ENCODE measurements at places on chromosomes 11 and 22. TPM values are rescaled to one million over a fixed set of nuclear protein-coding genes. Genes with fewer than 3 reads are reported as not detected.
A peak's percentile ranks its signal among the peaks of the same experiment; 100 is the strongest.

- no peak for DNase-seq
Measured at GRCh38 chr11:33769542-33769941, 4.8 kb downstream of the FBXO3 start.

DNA sequence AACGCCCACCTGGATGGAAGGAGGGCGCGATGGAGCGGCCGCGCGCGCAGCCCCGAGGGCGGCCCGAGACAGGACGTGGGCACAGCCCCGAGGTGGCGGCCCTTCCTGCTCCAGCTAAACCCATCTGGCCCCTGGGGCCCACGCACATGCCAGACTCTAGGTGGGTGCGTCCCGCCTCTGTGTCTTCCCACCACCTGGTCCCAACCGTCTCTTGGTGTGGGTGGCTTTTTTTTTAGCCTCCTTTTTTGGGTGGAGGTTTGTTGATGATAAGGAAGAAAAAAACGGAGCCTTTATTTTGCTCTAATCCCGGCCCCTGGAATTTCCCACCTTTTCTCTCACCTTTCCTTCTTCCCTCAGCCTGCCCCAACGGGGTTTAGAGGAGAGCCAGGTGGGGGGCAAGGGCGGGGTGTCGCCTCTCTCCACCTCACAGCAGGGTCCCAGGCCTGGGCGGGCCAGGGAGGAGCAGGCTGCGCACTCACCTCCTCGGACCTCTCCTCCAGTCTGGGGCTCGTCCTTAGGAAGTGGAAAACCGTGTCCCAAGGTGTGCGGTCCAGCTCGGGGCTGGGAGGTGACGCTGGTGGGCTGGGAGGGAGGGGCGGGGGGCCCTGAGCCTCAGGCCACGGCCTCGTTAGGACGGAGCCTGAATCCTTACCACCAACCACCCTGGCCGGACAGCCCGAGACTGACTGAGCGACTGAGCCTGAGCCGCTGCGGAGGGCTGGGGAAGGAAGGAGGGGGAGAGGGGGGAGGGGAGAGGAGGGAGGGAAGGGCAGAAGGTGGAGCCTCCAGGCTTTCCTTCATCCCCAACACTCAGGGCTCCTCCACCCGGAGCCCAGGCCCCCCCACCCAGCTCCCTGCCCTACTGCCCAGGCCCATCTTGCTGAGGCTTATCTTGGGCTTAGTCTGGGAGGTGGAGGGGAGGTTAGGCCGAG lies at the start of gene SOX10:
SOX10 (minus strand) TSS at position 696 of the 932 bp plus-strand sequence. CDS start 771 bp downstream, outside the sequence.
- DNase-seq, result no peak

GRCh38 chr22:37870273-37870672 lies 21.1 kb downstream of the EIF3L start:
- DNase-seq, result no peak

- DNase-seq, result no peak
Measured at GRCh38 chr22:19942157-19943081, 801 bp upstream of the TXNRD2 start.

GRCh38 chr22:49894322-49895054 lies 23.8 kb downstream of the ALG12 start:
- DNase-seq, result no peak

GRCh38 chr11:85718991-85719807 lies 33.2 kb upstream of the CCDC89 start:
- DNase-seq, result peak; percentile 99

- DNase-seq, result no peak
Measured at GRCh38 chr11:65898656-65899355, 1.4 kb downstream of the FOSL1 start.

GRCh38 chr22:43928468-43928867 lies 4.9 kb downstream of the PNPLA3 start:
- DNase-seq, result no peak

GRCh38 chr11:17531071-17531600 lies 13.1 kb downstream of the USH1C start:
- no peak for DNase-seq

DNA sequence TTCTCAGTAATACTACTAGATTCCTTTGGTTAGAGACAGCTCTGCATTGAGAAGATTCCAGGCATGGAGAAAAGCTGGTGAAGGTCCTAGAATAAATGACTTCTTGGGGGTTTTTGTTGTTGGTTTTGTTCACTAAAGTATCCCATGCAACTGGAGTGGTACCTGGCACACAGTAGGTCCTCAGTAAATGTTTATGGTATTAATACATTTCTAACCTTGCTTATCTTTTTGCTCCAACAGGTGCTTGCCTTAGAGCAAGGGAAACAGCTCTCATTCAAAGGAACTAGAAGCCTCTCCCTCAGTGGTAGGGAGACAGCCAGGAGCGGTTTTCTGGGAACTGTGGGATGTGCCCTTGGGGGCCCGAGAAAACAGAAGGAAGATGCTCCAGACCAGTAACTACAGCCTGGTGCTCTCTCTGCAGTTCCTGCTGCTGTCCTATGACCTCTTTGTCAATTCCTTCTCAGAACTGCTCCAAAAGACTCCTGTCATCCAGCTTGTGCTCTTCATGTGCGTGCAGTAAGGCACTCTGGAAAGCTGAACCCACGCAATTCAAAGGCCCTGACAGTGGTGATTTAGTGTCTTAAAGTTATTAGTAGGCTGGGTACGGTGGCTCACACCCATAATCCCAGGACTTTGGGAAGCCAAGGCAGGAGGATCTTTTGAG lies 2.0 kb downstream of the TMEM138 start:
- no peak for DNase-seq

GRCh38 chr11:47611348-47611794 lies 17.2 kb upstream of the C1QTNF4 start:
- DNase-seq, result no peak

DNA sequence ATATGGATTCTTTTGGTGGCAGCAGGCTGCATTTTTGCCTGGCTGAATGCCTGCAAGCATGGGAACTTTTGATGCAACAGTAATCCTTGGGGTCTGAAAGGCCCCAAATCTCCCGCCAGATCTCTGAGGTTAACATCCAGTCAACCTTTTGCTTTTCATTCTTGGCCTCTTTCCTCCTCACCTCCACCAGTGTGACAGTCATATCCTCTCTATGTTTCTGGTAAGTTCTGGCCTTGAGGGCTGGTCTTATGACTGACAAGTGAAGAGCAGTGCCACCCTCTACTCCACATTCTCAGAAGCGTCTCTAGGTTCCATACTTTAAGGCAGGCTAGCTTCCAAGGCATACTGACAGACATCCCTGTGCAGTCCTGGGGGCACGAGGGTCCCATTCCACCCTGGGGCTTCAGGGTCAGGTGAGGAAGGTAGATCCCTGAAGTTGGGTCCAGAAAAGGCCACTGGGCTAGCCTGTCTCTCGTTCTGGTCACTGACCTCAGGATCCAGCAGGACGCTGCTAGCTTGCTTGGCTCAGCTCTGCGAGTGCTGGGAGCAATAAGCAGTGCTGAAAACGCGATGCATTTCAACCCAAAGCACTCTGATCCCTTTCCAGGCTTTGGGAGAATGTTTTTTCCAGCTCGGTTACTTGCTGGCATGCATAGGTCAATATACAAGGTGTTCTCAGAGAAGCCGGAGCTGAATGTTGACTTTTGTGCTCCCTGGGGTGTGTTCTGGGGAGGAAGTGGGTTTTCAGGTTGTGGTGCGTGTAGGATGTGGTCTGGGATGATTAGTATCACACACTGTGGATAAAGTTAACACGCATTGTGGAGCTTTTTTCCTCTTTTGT lies 75.2 kb downstream of the PTPRJ start:
- DNase-seq, result peak; percentile 91

DNA sequence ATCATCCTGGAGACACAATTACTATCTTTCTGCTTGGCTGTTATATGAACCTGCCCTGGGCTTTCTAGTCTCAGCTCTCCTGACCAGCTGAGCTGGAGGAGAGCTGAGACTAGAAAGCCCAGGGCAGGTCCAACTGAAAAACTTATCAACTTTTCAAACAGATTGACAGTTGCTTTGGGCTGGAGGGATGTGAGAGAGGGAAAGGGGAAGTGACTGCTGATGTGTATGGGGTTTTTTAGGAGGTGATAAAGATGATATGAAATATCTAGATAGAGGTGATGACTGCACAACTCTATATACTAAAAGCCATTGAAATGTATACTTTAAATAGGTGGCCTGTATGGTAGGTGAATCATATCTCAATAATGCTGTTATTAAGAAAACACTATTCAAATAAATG lies 60.2 kb upstream of the CHRM4 start:
- no peak for DNase-seq

GRCh38 chr11:78796956-78797355 lies 222.3 kb upstream of the NARS2 start:
- DNase-seq, result peak; percentile 85

- no peak for DNase-seq
Measured at GRCh38 chr22:40491990-40492631, 121.7 kb downstream of the SGSM3 start.

GRCh38 chr11:76172583-76172982 lies 33.7 kb downstream of the WNT11 start:
- DNase-seq, result no peak

DNA sequence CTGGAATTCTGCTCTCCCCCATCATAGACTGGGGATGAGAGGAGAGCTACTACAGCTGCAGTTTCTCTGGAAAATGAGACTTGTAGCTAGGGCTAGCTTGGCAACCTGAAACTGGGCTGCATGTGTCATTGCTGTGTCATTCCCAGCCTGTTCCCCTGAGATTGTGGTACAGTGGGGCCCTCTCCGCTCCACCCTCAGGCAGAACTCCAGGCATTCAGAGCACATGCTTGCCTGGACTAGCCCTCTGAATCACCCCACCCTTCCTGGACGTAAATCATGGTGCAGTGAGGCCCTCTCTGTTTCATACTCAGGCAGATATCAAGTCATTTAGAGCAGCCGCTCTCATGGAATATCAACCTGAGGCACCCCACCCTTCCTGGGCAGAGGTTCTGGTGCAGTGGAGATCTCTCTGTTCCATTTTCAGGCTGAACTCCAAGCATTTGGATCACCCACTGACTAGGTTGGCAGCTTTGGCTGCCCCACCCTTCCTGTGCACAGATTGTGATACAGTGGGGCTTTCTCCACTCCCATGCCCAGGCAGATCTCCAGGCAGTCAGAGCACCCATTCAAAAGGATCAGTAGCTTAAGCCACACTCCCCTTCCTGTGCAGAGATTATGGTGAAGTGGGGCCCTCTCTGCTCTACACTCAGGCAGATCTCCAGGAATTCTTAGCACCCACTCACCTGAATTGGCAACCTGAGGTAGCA lies 274.4 kb downstream of the C11orf87 start:
- DNase-seq, result peak; percentile 90

DNA sequence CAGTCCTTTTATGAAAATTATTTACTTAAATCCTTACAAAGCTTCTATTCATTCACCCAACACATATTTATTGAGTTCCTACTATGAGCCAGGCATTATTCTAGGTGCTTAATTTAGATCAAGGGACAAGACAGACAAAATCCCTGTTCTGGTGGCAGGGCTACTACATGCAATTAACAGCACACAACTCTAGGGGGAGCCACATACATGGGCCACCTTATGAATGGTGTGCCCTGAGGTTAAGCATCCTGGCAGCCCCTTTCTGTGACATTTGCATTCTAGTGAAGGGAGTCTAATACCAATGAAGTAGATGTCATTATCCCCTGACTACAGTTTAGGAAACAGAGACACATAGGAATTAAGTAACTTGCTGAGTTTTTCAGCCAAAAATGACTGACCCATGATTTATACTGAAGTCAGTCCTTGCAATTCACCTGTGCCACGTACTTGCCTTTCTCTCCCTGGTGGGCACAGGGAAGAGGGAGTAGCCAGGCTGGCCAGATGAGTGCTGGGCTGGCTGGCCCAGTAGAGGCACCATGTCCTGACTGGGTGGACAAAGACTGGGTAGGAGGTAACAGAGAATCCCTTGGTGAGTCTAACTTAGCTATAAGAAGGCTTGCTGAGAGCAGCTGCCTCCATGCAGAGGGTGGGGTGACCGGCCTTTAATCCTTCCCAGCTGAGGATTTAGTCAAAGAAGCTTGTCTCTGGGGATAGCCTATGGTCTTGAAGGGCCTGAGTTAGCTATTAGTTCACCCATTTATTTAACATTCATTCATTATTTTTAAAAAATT lies 52.0 kb upstream of the ELF5 start:
- no peak for DNase-seq

GRCh38 chr11:76685831-76686230 lies 15.3 kb upstream of the LRRC32 start:
- no peak for DNase-seq

DNA sequence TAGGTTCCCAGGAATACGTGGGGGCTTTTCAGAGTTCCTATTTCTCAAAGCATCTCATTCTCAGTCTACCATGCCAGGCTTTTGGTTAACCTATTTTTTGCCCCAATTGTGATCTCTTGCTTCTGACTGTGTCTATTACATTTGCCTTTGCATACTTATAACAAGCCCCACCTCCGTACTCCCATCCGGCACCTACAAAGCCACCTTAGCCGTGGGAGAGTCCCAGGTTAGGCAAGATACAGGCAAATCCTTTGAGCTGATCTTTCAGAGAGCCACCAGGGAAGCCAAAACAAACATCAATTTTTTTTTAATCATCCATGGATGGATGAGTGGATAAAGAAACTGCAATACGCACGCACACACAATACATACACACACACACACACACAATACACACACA lies 18.6 kb upstream of the PANX3 start:
- no peak for DNase-seq

- DNase-seq, result no peak
Measured at GRCh38 chr22:46350646-46351045, 15.1 kb downstream of the TRMU start.

- DNase-seq, result no peak
Measured at GRCh38 chr11:72740562-72741428, 11.4 kb downstream of the ARAP1 start.

SCGB2A2 gene
- not detected for total RNA-seq

CARD10 gene
- 22.4 TPM for total RNA-seq

H19 gene
- total RNA-seq, result 0.21 TPM

ANGPTL5 gene
- total RNA-seq, result not detected

GGTLC2 gene
- not detected for total RNA-seq

MISFA gene
- total RNA-seq, result 0.73 TPM

ZNF214 gene
- 0.03 TPM for total RNA-seq

ELMOD1 gene
- 2.3 TPM for total RNA-seq
